Chondrocyte (in vitro differentiated cells): ENCODE measurements at places on chromosomes 11 and 22. TPM values are rescaled to one million over a fixed set of nuclear protein-coding genes. Genes with fewer than 3 reads are reported as not detected.

GRCh38 chr11:70506986-70507385 is 108.7 kb downstream of the CTTN start:
- no peaks in the 10 kb centered on the region for H3K4me1 ChIP-seq
- no peak overlapping the region for H3K27ac ChIP-seq
- no peak overlapping the region for H3K4me3 ChIP-seq
- H3K36me3 ChIP-seq: no peaks in the 10 kb centered on the region
- DNase-seq: peak; percentile 38

DNA sequence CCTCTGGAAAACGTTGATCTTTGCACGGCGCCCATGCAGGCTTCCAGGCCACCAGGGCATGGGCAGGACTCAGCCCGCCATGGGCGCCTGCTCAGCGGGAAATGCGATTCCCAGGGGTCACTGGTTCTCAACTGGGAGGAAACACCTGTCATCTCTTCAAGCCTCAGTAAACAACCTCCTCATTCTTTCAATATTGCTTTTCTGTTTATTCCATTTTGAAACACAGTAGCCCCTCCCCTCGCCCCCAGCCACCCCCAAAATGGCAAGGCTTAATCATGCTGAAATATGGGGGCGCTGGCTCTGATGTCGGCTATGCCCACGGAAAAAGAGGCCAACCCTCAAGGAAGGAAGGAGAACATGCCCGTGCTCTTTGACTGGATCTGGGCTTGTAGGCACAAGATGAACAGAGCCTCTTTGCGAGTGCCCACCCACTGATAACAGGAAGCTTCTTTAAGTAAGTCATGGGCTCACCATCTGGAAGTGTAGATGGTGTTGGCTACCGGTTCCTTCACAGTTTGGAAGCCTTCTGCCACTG is 594 bp upstream of the POU2AF1 start:
- DNase-seq: no peak
- H3K36me3 ChIP-seq: no peaks in the 10 kb centered on the region
- no peak overlapping the region for H3K4me3 ChIP-seq

DNA sequence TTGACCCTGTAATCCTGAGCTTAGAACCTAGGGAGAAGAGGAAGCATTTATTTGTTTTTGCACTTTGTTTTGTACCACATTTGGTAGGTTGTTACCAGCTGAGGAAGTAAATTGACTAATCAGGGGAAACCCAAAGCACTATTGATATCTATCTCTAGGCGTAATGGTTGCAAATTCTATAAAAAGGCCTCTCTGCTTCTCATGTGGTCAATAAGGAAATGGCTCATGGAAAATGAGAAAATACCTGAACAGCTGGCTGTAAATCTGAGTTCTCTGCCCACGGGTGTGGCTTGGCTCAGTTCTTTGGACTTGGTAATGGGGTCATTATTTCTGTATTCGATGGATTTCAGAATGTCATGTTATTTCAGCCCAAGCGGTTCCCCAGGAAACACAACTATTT is 42.4 kb downstream of the BARX2 start:
- H3K4me1 ChIP-seq: no peaks in the 10 kb centered on the region
- H3K27me3 ChIP-seq: peaks cover 2% of the 10 kb centered on the region
- no peaks in the 10 kb centered on the region for H3K36me3 ChIP-seq
- H3K4me3 ChIP-seq: no peak overlapping the region

DNA sequence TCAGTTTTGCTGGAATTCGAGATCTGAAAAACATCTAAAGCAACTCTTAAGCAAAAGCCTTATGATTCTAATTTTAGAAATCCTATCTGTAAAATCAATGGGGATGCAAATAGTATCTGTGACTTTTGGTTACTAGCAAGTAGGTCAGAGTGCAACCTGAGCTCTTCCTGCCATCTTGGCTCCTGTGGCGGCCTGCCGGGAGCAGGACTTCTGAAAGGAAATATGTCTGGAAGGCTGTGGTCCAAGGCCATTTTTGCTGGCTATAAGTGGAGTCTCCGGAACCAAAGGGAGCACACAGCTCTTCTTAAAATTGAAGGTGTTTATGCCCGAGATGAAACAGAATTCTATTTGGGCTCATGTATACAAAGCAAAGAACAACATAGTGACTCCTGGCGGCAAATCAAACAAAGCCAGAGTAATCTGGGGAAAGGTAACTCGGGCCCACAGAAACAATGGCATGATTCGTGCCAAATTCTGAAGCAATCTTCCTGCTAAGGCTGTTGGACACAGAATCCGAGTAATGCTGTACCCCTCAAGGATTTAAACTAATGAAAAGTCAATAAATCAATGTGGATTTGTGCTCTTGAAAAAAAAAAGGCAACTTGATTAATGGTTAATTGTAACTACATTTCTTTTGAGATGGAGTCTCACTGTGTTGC is 1.7 kb downstream of the SAMM50 start:
- peak overlapping the region; percentile 90 for H3K4me3 ChIP-seq
- H3K4me1 ChIP-seq: peaks cover 31% of the 10 kb centered on the region
- DNase-seq: peak; percentile 10
- peak overlapping the region; percentile 94 for H3K27ac ChIP-seq
- H3K36me3 ChIP-seq: no peaks in the 10 kb centered on the region

GRCh38 chr11:115362997-115363396 is 141.2 kb downstream of the CADM1 start:
- H3K27me3 ChIP-seq: no peaks in the 10 kb centered on the region
- no peak overlapping the region for H3K27ac ChIP-seq
- no peak overlapping the region for H3K4me3 ChIP-seq
- no peaks in the 10 kb centered on the region for H3K36me3 ChIP-seq
- H3K4me1 ChIP-seq: peaks cover 6% of the 10 kb centered on the region

The SEPTIN3 gene
- 0.87 to 0.92 TPM (median 0.92 TPM) in 3 replicates for total RNA-seq

GRCh38 chr11:23674866-23675265 is 814.6 kb upstream of the CCDC179 start:
- no peaks in the 10 kb centered on the region for H3K27me3 ChIP-seq
- no peak for DNase-seq
- H3K4me3 ChIP-seq: no peak overlapping the region

The PPP2R5B gene
- total RNA-seq: 21.7 to 33.2 TPM (median 29.3 TPM) in 3 replicates

DNA sequence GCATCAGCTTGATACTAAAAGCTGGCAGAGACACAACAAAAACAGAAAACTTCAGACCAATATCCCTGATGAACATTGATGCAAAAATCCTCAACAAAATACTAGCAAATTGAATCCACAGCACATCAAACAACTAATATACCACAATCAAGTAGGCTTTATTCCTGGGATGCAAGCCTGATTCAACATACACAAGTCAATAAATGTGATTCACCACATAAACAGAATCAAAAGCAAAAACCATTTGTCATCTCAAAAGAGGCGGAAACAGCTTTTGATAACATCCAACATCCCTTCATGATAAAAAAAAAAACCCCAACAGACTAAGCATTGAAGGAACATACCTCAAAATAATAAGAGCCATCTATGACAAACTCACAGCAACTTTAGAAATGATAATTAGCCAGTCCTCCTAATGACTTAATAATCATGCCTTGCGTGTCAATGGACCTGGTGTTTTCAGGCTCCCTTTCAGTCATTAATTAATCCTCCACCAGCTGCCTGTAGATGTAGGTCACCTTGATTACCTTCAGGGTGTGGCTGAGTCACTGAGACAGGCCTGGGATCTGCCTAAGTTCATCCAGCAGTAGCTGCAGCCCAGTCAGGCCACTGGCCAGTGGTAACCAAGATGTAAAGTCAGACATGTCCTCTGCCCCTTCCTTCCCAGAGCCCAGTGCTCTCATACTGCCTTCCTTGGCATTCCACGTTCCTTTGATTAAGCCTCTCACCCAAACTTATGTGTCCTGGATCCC is 109.8 kb downstream of the EHF start:
- no peak overlapping the region for H3K27ac ChIP-seq
- no peaks in the 10 kb centered on the region for H3K4me1 ChIP-seq
- H3K36me3 ChIP-seq: peaks cover 33% of the 10 kb centered on the region
- no peak overlapping the region for H3K4me3 ChIP-seq
- no peaks in the 10 kb centered on the region for H3K27me3 ChIP-seq
- no peak for DNase-seq

DNA sequence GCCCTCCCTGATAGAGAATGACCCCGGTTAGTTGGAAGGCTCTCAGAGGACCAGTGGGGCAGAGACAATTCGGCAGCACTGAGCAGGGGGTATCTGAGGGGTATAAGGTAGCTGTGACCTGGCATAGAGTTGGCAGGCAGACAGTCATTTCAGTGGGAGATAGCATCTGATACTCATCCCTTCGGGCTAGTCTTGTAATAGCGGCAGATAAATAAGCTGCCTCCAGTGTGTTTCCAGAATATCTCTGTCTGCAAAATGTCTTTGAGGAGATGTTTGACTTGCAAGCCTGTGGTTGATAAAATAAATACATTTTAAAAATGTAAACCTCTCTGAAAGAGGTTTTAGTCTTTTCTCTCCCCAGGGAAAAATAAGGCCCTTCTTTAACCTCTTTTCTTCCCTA is 54.2 kb downstream of the TEAD1 start:
- peak overlapping the region; percentile 75 for H3K27ac ChIP-seq
- no peaks in the 10 kb centered on the region for H3K36me3 ChIP-seq
- H3K27me3 ChIP-seq: no peaks in the 10 kb centered on the region
- DNase-seq: no peak
- H3K4me1 ChIP-seq: peaks cover 72% of the 10 kb centered on the region

GRCh38 chr11:110371084-110371483 is 58.7 kb upstream of the FDX1 start:
- peaks cover 28% of the 10 kb centered on the region for H3K4me1 ChIP-seq
- no peak overlapping the region for H3K27ac ChIP-seq
- no peak for DNase-seq

The MFNG gene
- 1.1 to 2.1 TPM (median 1.2 TPM) in 3 replicates for total RNA-seq

GRCh38 chr22:45227645-45228400 is 12.9 kb downstream of the KIAA0930 start:
- H3K4me3 ChIP-seq: no peak overlapping the region
- no peaks in the 10 kb centered on the region for H3K27me3 ChIP-seq
- H3K4me1 ChIP-seq: peaks cover 29% of the 10 kb centered on the region

The TSGA10IP gene
- total RNA-seq: not detected in 3 replicates

DNA sequence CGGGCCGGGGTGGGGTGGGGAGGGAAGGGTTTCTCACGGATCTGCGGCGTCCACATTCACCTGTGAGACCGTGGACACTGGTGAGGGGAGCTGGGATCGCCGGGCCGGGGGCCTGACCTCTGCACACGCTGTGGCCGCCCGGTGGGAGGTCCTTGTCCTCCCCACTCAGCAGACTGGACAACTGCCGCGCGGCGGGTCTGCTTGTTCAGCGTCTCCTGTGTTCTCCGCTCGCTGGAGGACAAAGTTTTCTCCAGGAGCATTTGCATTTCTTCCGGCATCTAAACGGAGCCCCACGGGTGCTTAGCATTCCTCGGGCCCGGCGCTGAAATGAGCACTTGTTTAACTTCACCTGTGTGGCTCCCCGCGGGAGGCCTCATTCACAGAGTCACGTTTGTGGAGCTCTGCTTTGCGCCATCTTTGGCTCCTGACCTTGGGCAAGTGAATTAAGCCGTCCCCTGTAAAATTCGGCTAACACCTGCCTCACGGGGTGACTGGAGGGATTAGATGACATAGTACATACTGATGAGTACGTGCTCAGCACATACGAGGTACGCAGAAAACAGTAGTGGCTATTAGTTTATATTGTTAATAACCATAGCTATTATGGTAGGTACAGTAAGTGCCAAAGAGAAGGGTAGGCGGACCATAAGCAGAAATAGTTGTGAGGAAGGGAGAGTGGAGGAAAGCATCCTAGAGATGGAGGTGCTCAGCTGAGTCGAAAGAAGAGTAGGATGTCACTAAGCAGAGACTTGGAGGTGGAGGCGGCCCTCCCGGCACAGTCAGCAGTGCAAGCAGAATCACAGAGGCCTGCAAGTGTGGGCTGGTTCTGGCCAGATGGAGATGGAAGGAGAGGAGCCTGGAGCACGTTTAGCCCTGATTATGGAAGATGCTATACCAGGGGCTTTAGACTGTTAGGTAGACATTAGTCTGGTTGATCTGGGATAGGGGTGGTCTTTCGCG is 885 bp downstream of the TRMU start:
- H3K27ac ChIP-seq: peak overlapping the region; percentile 86
- H3K4me1 ChIP-seq: peaks cover 12% of the 10 kb centered on the region
- peak overlapping the region; percentile 93 for H3K4me3 ChIP-seq
- H3K36me3 ChIP-seq: peaks cover 18% of the 10 kb centered on the region
- no peaks in the 10 kb centered on the region for H3K27me3 ChIP-seq
- no peak for DNase-seq

- no peak for DNase-seq
- peak overlapping the region; percentile 78 for H3K4me3 ChIP-seq
- peaks cover 23% of the 10 kb centered on the region for H3K4me1 ChIP-seq
- no peaks in the 10 kb centered on the region for H3K27me3 ChIP-seq
- H3K36me3 ChIP-seq: no peaks in the 10 kb centered on the region
Observed at GRCh38 chr22:17639247-17639741, 737 bp downstream of the BCL2L13 start.

DNA sequence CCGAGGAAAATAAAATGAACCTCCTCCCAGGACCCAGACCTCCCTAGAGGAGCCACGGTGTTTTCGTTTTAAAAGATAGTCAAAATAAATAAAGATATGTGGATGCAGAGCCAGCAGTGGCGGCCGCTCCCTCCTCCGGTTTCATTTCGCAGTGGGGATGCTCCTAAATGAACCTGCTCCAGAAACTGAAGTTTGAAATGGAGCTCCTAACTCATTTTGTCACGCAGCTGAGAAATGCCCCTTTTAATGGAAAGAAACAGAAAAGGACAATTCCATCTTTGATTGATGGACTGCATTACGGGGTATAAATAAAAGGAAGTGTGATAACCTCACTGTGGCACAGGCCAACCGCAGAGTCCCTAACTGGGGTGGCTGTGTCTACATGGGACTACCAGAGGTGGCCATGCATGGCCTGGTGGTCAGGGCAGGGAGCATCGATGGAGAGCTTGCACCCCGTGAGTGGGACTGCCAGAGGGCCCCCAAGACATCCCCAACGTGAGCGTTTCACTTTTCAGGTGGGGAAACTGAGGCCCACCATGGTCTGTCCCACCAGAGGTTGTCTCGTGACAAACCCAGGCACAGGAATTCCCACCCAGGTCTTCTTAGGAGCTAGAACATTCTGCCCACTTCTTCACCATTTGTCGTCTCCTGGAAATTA is 426.6 kb downstream of the BRD1 start:
- peaks cover 13% of the 10 kb centered on the region for H3K27me3 ChIP-seq
- H3K4me1 ChIP-seq: peaks cover 13% of the 10 kb centered on the region
- no peak overlapping the region for H3K4me3 ChIP-seq
- no peak overlapping the region for H3K27ac ChIP-seq
- no peak for DNase-seq
- H3K36me3 ChIP-seq: no peaks in the 10 kb centered on the region

DNA sequence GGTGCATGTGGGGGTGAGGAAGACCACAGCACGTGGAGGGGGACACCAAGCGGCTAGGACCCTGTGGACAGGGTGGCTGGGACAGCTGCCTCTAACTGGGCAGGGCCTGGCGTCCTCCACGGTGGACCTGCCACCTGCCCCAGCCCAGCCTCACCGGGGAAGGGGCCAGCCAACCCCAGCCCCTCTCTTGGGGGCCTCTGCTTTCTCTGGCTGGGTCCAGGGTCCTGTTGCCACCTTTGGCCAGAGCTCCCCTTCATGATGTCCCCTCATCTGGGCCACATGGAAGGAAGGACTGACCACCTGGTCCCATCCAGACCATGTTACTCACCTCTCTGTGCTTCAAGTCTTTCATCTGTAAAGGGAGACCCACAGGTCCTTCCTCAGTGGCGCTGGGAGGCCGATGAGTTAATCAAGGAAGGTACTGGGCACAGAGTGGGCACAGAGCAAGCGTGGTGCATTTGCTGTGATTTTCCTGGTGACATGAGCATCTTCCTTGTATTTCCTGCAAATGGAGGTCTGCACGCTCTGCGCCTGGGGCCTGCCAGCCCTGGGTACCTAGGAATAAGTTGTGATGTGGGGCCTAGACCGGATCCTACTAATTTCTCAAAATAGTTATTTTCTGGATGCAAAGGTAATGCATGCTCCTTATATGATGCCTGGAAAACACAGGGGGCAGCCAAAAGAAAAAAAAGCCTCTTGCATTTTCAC is 538.4 kb downstream of the TBC1D22A start:
- no peaks in the 10 kb centered on the region for H3K36me3 ChIP-seq
- H3K27me3 ChIP-seq: peaks cover 4% of the 10 kb centered on the region
- no peaks in the 10 kb centered on the region for H3K4me1 ChIP-seq
- H3K4me3 ChIP-seq: no peak overlapping the region
- no peak overlapping the region for H3K27ac ChIP-seq
- peak; percentile 73 for DNase-seq
